Epithelial cell of alveolus of lung (primary cell): ENCODE measurements at places on chromosomes 4 and X. TPM values are rescaled to one million over a fixed set of nuclear protein-coding genes. Genes with fewer than 3 reads are reported as not detected.

The C4orf46 gene
- total RNA-seq = 7.6 and 16.9 TPM in 2 replicates

The SUPT20HL2 gene
- not detected in 2 replicates for total RNA-seq

The GLRA3 gene
- not detected in 2 replicates for total RNA-seq

The NAA11 gene
- not detected in 2 replicates for total RNA-seq

The PRKG2 gene
- 1.9 and 22.0 TPM in 2 replicates for total RNA-seq

The XG gene
- total RNA-seq = under 0.01 TPM in 2 replicates

The TRIML1 gene
- total RNA-seq = not detected in 2 replicates

The FAM120C gene
- 4.9 and 13.9 TPM in 2 replicates for total RNA-seq

The MAGEA11 gene
- total RNA-seq = not detected in 2 replicates

The MAPK10 gene
- 1.4 and 25.2 TPM in 2 replicates for total RNA-seq

The EPHA5 gene
- 0.26 and 0.48 TPM in 2 replicates for total RNA-seq
